ENCODE measurements at places on chromosomes 5 and 9. TPM values are rescaled to one million over a fixed set of nuclear protein-coding genes. Genes with fewer than 3 reads are reported as not detected.

Gene TRUB2
- 33.2 TPM for total RNA-seq

Gene ATP10B
- total RNA-seq, result 0.11 TPM

Gene WHRN
- total RNA-seq, result 23.3 TPM

Gene GALNT12
- 23.7 TPM for total RNA-seq

- H3K36me3 ChIP-seq, result no peaks in the 10 kb centered on the region
- H3K4me3 ChIP-seq, result no peak overlapping the region
- H3K4me1 ChIP-seq, result peaks cover 16% of the 10 kb centered on the region
- DNase-seq, result no peak
- no peaks in the 10 kb centered on the region for H3K27me3 ChIP-seq
- no peak overlapping the region for H3K27ac ChIP-seq
Measured at GRCh38 chr5:140182075-140182711, 7.2 kb downstream of the CYSTM1 start.

DNA sequence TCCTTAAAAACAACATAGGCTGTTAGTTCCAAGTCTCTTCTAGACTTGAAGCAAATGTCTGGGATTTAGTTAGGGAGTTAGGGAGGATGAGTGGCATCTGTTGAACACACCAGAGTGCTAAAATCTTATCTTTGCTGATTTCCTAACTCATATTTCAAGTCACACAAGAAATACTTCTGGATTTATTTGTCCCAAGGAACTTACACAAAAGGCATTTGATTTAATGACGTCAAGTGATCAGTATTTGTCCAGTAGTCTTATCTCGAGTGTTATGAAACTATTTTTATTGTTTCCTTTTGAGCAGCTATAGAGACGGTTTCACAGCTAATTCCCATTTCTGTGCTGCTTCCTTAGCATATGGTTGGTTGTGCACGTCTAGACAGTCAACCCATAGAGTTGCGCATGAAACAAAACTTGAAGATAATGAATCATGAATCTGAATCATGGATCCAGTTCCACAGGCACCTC lies 140.5 kb upstream of the TUT7 start:
- H3K4me3 ChIP-seq, result no peak overlapping the region
- H3K4me1 ChIP-seq, result no peaks in the 10 kb centered on the region
- no peak overlapping the region for H3K27ac ChIP-seq
- H3K36me3 ChIP-seq, result no peaks in the 10 kb centered on the region
- H3K27me3 ChIP-seq, result no peaks in the 10 kb centered on the region

DNA sequence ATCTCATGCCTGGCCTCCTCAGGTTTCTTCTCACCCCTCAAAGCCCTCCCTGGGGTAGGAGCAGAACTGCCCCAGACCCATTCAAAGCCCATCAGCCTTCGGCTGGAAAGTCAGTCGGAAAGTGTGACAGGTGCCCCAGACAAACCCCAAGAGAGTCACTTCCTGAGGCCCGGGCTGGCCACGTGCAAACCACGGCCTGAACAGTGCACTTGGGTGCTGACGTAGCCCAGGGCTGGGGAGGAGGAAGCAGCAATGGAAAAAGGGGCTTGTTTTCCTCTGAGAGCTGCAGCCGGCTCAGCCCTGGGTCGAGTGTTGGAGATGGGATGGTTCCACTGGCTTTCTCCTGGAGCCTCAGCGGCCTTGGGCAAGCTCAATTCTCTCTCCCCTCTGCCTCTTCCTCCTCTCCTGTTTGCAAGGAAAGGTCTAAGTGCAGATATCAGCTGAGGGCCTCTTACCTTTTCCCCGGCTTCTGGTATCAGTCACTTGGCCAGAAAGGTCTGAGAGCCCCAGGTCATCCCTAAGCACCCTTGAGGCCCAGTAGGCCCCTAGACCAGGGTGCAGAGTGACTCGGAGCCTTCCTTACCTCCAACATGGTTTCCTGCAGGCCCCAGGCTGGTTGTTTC lies 5.9 kb upstream of the EGR1 start:
- H3K4me3 ChIP-seq, result no peak overlapping the region
- no peak overlapping the region for H3K27ac ChIP-seq
- no peaks in the 10 kb centered on the region for H3K36me3 ChIP-seq
- peaks cover 23% of the 10 kb centered on the region for H3K4me1 ChIP-seq
- no peaks in the 10 kb centered on the region for H3K27me3 ChIP-seq

- DNase-seq, result no peak
- no peak overlapping the region for H3K4me3 ChIP-seq
- peaks cover 2% of the 10 kb centered on the region for H3K27me3 ChIP-seq
Measured at GRCh38 chr5:64637144-64637543, 53.2 kb upstream of the SHISAL2B start.

GRCh38 chr5:97095318-97095732 lies 47.1 kb downstream of the LIX1 start:
- H3K4me3 ChIP-seq, result no peak overlapping the region
- no peaks in the 10 kb centered on the region for H3K36me3 ChIP-seq
- H3K4me1 ChIP-seq, result peaks cover 32% of the 10 kb centered on the region

GRCh38 chr9:122519376-122519775 lies 435 bp downstream of the OR1J4 start:
- DNase-seq, result no peak
- H3K27me3 ChIP-seq, result peaks cover 44% of the 10 kb centered on the region
- H3K36me3 ChIP-seq, result peaks cover 20% of the 10 kb centered on the region
- no peak overlapping the region for H3K4me3 ChIP-seq
- no peaks in the 10 kb centered on the region for H3K4me1 ChIP-seq

- no peak overlapping the region for H3K4me3 ChIP-seq
- H3K27me3 ChIP-seq, result no peaks in the 10 kb centered on the region
- 0 out of 2 replicates have a peak, but pooled peaks cover 2% of the 10 kb centered on the region for H3K4me1 ChIP-seq
- DNase-seq, result no peak
Measured at GRCh38 chr9:125993466-125993865, 246.3 kb downstream of the PBX3 start.

GRCh38 chr9:38685535-38685934 lies 34.4 kb downstream of the FAM240B start:
- no peak for DNase-seq
- peak overlapping the region; percentile 87 for H3K27ac ChIP-seq
- no peaks in the 10 kb centered on the region for H3K27me3 ChIP-seq
- H3K4me1 ChIP-seq, result peaks cover 88% of the 10 kb centered on the region

- peak overlapping the region; percentile 90 for H3K4me3 ChIP-seq
- H3K36me3 ChIP-seq, result no peaks in the 10 kb centered on the region
- peak; percentile 58 for DNase-seq
- peaks cover 15% of the 10 kb centered on the region for H3K27me3 ChIP-seq
- H3K27ac ChIP-seq, result no peak overlapping the region
- H3K4me1 ChIP-seq, result peaks cover 41% of the 10 kb centered on the region
Measured at GRCh38 chr9:8857068-8857925, 1057.7 kb upstream of the DMAC1 start.

DNA sequence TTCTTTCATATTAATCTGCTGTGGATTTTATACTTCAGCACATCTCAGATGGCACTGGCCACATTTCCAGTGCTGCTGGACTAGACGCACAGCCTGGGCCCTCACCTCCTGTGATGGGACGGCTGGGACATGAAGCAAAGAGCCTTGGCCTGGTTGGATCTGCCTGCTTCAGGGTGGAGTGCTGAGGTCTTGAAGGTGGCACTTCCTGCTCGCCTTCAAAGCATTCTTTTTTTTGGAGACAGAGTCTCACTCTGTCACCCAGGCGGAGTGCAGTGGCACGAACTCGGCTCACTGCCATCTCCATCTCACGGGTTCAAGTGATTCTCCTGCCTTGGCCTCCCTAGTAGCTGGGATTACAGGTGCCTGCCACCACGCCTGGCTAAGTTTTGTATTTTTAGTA lies 73.1 kb downstream of the RAPGEF1 start:
- H3K4me3 ChIP-seq, result no peak overlapping the region
- peaks cover 23% of the 10 kb centered on the region for H3K36me3 ChIP-seq
- no peaks in the 10 kb centered on the region for H3K27me3 ChIP-seq
- peaks cover 52% of the 10 kb centered on the region for H3K4me1 ChIP-seq

DNA sequence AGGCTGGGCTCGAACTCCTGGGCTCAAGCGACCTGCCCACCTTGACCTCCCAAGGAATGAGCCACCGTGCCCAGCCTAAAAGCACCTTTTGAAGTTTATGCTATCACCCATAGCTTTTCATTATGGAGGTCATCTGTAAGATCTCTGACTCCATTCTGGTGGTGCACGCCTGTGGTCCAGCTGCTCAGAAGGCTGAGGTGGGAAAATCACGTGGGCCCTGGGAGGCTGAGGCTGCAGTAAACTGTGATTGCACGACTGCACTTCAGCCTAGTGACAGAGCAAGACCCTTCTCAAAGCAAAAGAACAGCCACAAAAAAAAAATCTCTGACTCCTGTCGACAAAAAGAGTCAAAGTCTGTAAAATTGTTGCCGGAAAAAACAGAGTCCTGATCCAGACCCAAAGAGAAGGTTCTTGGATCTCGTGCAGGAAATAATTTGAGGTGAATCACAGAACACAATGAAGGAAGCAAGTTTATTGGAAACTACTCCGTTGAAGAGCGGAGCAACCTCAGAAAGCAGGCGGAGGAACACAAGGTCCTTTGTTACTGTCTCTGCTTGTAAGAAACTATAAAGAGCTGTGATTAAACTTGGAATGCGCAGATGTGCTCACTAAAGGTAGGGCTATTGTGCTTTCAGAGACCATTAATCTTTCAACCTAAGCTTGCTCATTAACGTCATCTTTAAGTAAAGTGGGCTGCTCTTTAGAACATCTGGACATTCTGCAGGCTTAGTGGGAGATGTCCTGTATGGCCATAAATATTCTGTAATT lies 2.0 kb upstream of the HAUS6 start:
- no peak for DNase-seq
- H3K27ac ChIP-seq, result no peak overlapping the region
- H3K4me3 ChIP-seq, result no peak overlapping the region
- peaks cover 9% of the 10 kb centered on the region for H3K36me3 ChIP-seq
- H3K4me1 ChIP-seq, result peaks cover 19% of the 10 kb centered on the region
